Fibroblast of villous mesenchyme (primary cell): ENCODE measurements at places on chromosomes 16 and 17. TPM values are rescaled to one million over a fixed set of nuclear protein-coding genes. Genes with fewer than 3 reads are reported as not detected.

GRCh38 chr16:23160574-23160973 is 11.3 kb upstream of the USP31 start:
- DNase-seq: no peak

Gene NAGLU
- total RNA-seq: 28.5 and 35.1 TPM in 2 replicates

Gene PNPO
- 20.0 and 49.2 TPM in 2 replicates for total RNA-seq

Gene DPEP3
- not detected in 2 replicates for total RNA-seq
